Retina (tissue), 1 donor: ENCODE measurements at places on chromosomes 11 and 22.
A peak's percentile ranks its signal among the peaks of the same experiment; 100 is the strongest.

DNA sequence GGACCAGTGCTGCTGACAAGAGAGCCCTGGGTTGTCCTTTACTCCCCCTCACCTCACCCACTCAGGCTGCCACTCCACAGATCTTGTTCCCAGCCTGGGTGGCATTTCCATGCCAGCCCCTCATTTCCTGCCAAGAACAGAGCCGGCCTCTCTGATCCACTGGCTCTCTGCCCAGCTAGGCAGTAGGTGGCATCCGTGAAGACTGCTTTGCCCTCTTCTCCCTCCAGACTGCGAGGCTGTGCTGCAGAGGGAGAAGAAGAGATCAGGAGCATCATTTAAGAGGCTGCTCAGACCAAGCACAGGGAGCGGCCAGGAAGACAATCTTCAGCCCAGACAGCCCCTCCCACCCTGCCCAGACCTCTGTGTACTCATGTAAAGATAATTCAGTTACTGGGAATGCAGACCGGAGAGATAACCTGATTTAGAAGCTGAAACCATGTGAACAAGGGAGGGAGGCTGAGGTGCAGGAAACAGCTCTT, 126.9 kb upstream of the NCAM1 start:
- DNase-seq: peak; percentile 25

GRCh38 chr11:109929308-109929707, 163.9 kb upstream of the ZC3H12C start:
- no peak for DNase-seq

DNA sequence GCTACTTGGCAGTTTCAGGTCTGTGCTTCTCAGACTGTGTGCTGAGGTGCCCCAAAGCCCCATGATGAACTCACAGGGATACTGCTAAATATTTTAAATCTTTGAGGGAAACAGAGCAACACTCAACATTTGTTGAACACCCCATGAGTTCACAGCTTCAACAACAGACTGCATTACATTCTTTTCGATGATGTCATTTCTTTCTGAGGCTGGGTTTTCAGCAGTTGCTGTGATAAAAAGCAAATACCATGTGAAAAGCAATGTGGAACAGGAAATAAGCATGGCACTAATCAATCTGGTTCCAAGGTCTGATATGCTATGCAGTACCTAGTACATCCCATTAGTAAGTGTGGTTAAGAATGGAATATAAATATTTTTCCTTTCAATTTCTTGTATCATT, 82.7 kb downstream of the RPL27A start:
- no peak for DNase-seq

GRCh38 chr11:17917556-17917955, 95.3 kb downstream of the SERGEF start:
- DNase-seq: no peak

DNA sequence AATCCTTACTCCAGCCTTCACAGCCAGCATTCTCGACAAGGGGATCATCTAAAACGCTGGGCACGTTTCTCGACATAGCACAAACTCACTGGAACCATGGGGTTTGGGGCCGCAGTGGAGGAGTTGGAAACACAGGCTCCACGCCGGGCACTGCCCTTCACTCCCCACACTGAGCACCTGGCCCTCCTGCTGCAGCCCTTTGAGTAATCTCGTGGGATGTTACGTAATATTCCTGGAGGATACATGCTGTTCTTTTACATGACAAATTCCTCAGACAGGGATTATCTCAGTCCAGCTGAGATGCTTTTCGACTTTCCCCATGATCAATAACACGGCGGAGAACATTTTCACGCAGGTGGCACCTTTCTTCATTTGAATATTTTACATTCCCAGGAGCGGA, 408.0 kb downstream of the SHANK2 start:
- DNase-seq: no peak

DNA sequence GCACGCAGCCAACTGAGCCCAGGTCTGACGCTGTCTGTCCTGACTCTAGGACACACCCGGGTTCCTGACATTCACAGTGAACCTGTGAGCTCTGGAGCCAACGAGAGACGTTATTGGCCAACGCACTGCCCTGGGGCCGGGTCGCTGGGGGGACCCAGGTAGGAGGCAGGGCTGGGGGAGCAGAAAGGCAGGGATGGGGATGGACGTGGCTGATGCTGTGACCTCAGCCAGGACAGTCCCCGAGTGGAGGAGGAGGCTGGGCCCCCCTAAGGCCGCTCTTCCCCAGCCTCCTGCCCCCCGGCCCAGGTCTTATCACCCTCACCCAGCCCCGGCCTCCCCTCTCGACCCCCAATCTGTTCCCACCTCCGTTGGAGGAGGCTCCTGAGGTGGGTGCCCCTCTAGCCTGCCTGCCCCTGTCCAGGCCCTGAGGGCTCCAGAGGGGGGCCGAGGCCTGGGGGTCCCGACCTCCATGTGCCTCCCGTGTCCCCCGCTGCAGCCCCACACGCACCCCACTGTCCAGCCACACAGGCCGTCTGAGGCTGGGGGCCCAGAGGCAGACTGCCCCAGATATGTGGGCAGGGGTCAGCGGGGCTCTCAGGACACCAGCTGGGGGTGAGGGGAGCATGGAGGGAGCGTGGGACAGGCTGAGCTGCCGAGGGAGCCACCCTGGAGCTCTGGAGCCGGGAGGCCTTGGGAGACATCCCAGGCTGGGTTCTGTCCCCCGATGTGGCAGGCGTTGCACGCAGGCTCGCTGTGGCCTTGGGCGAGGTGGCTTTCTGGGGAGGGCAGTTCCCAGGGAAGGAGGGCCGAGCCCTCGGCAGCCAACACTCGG, 29.2 kb upstream of the MUC5AC start:
- DNase-seq: no peak

DNA sequence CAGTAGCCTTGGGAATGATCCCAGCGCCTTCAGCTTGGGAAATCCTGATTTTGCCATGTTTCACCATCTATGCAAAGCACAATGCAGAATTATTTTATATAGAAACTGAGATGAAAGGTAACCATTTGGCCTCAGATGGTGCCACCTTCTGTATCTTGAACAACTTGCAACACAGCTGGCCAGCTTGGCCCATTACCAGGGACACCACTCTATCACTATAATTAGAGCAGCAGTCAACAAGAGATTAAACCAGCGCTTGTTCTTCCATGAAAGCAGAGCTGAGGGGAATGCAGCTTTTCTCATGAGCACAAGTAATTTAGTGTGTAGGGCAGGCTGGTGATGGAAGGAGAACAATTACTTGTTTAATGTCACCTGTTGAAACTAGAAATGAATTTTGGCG, 6.7 kb upstream of the ZDHHC13 start:
- DNase-seq: no peak

DNA sequence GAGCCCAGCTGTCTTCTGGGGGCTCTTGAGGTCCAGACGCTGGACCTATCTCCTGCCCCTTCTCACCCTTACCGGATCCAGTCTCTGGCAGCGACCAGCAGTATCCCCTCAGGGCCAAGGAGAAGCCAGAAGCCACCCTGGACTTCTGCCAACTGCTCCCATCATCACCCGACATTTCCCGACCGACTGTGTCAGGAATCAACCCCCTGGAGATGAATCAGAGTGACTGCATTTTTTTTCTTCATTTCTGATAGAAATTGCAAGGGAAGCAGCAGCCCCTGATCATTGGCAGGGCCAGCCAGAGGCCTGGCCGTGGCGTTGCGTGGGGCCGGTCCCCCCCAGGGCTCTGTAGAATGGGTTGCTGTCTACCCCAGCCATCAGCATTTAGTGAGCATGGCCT, 5.2 kb upstream of the LIF start:
- no peak for DNase-seq

DNA sequence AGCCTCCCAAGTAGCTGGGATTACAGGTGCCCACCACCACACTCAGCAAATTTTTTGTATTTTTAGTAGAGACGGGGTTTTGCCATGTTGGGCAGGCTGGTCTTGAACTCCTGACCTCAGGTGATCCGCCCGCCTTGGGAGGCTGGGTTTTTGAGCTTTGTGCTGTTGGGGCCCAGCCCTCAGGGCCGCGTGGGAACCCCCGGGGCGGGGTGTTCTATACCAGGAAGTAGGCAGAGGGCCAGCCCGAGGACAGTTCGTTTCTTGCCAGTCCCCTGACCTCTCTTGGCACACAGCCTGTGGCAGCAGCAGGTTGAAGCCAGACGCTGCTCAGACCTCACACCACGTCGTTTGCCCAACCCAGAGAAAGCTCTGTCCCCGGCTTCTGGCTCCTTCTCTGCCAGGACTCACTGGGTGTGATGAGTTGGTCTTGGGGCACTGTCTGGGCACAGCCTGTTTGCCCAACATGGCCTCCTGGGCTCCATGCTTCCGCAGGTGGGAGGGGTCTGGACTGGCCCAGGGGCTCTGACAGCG, 24.9 kb upstream of the CHKA start:
- no peak for DNase-seq

DNA sequence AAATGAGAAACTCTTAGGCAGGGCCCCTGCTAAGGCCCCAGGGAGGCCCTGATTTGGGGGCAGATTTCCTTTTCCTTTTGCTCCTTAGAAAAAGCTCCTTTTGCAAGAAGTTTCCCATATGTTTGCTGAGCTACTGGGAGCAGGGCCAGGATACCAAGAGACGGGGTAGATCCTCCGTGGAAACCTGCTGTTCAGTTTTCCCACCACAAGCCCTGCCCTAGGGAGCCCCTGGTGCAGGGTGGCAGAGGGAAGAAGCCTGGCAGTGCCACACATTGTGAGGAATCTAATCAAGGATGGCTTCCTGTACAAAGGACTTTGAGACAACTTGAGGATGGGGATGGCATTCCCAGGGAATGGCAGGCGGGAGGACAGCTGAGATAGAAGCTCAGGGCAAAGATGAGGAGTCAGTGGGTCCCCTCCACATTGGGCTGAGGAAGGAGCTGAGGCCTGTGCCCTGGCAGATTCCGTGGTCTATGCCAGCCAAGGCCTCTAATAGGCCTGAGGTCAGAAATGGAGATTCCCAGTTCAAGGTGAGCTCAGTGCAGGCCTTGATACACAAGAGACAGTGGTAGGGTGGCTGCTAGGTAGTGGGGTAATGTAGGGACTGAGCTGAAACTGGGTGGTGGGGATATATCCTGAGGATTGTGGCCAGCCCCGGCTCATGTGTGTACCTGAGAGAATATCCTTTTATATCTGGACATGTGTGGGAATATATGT, 15.0 kb downstream of the TUB start:
- DNase-seq: no peak

DNA sequence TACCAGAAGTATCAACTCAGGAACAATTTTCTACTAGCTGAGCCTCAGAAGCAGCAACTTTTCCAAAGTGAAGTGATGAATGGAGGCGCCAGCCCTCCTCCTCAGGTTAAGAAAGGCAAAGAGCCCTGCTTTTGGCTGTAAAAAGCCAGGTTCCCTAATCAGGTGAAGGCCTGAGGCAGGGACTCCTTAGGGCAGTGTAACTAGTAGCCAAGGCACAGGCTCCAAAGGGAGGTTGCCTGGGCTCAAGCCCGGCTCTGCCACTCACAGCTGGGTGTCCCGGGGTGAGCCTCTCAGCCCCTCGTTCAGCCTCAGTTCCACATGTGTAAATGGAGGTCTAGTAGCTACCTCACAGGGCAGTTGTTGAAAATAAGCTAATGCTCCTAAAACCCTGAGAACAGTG, 19.5 kb downstream of the TSKU start:
- no peak for DNase-seq

- DNase-seq: no peak
Observed at GRCh38 chr11:100182350-100182749, 504.7 kb upstream of the ARHGAP42 start.

DNA sequence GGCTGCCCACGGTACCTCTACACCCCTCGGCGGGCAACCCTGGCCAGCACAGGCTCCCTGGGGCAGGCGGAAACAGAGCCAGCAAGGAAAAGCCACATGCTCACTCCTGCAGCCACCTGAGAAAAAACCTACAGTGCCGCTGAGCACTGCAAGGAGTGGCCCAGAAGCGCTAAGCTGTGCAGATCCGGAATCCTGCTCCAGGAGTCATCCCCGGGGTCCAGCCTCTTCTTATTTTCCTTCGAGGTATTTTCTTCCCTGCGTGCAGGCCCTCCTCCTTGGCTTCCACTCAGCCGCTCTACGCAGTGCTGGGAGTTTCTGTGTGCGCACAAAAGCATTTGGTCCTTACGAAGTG, 81.0 kb downstream of the TRMU start:
- no peak for DNase-seq

DNA sequence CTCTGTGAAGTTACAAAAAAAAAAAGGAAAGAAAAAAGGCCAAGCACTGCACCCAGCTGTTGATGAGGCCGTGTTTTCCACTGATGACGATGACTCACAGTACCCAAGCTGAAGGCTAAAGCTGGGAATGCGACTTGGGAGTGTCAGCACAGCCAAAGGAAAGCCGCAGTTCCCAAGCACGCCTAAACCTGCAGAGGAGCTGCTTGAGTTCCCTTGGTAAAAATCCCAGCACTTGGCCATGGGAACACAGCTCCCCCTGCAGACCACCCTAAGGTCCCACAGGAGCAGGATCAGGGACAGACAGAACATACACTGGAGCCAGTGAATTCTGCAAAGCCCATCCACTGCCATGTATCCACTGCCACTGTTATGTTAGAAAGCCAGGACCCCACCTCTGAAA, 39.9 kb downstream of the SERGEF start:
- DNase-seq: peak; percentile 58
